Mesendoderm (in vitro differentiated cells): ENCODE measurements at places on chromosomes 1 and 21.
A peak's percentile ranks its signal among the peaks of the same experiment; 100 is the strongest.

DNA sequence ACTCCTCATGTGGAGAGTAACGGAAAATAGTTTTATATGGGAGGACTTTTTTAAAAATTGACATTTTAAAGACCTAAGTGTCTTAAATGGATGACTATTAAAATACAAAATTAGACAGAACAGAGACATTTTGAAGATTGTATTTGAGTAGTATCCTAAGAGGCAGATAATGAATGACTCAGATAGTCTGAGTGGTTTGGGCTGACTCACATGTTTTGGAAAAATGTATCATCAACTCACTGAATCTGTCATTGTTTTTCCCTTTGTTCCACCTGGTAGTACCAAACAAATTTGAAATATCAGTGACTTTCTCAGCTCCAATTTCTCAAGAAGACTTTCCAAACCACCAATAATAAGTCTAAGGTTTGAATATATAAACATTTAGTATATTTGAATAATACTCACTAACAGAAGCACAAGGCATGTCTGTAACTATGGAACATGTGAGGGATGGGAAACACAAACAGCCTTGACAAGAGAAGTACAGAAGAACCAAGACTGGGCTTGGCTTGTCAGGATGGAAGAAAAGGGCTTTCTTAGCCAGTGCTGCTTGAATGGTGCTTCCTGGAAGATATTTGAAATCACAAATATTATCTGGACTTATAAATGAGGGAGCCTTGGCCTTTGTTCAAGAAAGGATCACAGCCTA, 90.6 kb downstream of the SGIP1 start:
- H3K27ac ChIP-seq: no peak overlapping the region
- no peak overlapping the region for H3K4me3 ChIP-seq
- no peak for DNase-seq

DNA sequence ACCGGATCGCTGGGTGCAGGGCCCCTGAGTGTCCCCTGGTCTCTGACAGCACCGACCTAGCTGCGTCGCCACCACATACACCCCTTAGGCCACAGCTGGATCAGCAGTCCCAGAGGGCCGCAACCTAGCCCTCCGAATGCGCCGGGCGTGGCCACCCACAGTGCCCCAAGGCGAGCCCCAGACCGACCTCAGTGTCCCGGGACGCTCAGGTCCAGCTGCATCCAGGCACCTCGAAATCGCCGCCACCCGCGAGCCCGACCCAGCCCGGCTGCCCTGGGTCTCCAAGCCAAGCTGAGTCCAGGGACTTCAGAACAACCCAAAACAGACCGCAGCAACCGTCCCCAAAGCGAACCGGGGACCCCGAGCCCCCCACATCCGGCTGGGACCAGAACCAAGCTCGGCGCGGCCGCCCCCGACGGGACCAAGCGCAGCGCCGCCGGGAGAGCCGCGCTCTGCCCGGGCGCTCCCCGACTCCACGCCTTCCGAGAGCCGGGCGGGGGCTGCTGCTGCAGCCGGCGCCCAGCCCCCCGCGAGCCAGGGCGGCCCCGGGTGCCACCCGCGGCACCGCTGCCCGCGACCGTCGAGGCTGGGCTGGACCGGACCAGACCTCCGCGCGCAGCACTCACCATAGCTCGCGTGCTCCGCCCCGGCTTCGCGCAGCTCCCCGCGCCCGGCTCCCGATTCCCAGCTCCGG, 54.6 kb upstream of the ECE1 start:
- no peak overlapping the region for H3K27ac ChIP-seq
- H3K36me3 ChIP-seq: no peaks in the 10 kb centered on the region
- H3K4me3 ChIP-seq: peak overlapping the region; percentile 10
- no peaks in the 10 kb centered on the region for H3K27me3 ChIP-seq
- no peaks in the 10 kb centered on the region for H3K4me1 ChIP-seq

GRCh38 chr1:2587071-2587859, 688 bp downstream of the PRXL2B start:
- H3K27me3 ChIP-seq: no peaks in the 10 kb centered on the region
- no peaks in the 10 kb centered on the region for H3K36me3 ChIP-seq
- DNase-seq: peak; percentile 34
- H3K4me1 ChIP-seq: no peaks in the 10 kb centered on the region

DNA sequence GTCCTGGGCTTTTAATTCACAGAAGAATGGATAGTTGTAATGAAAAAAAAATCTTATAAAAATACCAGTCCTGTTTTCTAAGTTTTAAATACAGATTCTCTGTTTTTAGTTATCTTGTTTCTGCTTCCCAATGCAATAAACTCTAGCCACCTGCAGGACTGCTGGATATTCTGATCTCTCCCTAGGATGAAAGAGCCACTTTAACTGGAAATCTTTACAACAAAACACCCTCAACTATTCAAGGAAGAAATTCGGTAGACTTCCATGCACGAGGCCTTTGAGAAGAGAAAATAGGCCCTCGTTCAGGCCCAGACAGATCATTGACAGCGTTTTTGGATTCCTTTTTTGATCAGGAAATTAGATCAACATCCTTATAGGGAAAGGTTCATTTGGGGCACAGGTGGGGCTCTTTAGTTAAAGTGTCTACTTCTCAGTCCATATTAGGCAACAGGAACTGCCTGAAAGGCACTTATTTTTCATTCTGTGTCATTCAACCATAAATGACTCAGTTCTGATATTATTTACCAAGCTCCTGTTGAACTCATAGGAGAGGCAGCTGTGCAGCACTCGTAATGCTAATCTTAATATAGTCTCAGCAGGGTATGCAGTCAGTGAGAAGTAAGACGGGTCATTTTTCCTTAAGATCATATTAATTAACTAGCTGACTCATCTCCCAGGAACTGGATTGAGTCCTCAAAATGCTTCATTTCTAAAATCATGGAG, 71.1 kb upstream of the ERRFI1 start:
- no peak for DNase-seq
- H3K4me1 ChIP-seq: no peaks in the 10 kb centered on the region
- H3K27ac ChIP-seq: no peak overlapping the region
- H3K4me3 ChIP-seq: no peak overlapping the region
- no peaks in the 10 kb centered on the region for H3K36me3 ChIP-seq
- no peaks in the 10 kb centered on the region for H3K27me3 ChIP-seq

GRCh38 chr1:101996825-101997465, at the start of gene OLFM3:
Gene OLFM3 (minus strand): TSS chr1:101996926.
- no peaks in the 10 kb centered on the region for H3K27me3 ChIP-seq
- H3K4me1 ChIP-seq: no peaks in the 10 kb centered on the region
- no peak within 1 kb of the TSS for H3K27ac ChIP-seq
- DNase-seq: peak; percentile 86

DNA sequence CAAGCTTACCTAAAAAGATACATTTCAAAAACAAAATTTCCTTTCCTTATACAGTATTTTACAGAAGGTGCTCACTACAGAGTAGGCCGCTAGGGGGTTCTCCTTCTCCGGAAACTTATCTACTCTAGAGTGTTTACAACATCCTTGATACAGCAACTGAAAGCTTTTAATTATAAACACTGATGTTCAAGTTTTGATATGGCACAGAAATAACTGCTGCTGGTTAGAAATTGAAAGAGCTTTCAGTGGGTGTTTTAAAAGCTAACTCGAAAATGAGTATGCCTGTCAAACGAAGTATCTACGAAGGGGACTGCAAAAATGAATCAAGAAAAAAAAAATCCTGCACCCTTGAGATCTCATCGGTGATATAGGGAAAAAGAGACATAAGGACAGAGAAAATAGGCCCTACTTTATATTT, 1.0 kb downstream of the YOD1 start:
- H3K36me3 ChIP-seq: peaks cover 3% of the 10 kb centered on the region
- peak overlapping the region; percentile 75 for H3K4me3 ChIP-seq
- no peaks in the 10 kb centered on the region for H3K27me3 ChIP-seq
- no peaks in the 10 kb centered on the region for H3K4me1 ChIP-seq
- H3K27ac ChIP-seq: peak overlapping the region; percentile 87
- DNase-seq: peak; percentile 63

DNA sequence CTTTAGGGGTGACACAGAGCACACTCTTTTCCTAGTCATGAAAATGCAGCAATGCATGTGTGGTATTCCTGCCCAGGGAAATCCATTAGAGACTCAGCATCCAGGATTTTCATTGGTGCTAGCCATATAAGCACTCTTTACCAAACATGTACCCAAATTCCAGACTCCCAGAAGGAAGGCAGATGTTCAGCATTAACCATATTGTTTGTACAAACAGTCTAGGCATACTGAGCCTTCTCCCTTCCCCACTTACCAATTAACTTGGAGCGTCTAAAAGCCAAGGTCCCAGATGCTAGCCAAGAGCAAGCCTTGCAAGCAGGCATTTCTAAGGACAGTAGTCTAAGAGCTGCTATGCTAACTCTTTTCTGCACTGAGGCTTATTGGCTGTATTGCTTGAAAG, 27.9 kb downstream of the ZBED6 start:
- no peak for DNase-seq
- no peaks in the 10 kb centered on the region for H3K4me1 ChIP-seq
- H3K36me3 ChIP-seq: peaks cover 6% of the 10 kb centered on the region
- H3K27ac ChIP-seq: no peak overlapping the region
- H3K4me3 ChIP-seq: no peak overlapping the region
- no peaks in the 10 kb centered on the region for H3K27me3 ChIP-seq

DNA sequence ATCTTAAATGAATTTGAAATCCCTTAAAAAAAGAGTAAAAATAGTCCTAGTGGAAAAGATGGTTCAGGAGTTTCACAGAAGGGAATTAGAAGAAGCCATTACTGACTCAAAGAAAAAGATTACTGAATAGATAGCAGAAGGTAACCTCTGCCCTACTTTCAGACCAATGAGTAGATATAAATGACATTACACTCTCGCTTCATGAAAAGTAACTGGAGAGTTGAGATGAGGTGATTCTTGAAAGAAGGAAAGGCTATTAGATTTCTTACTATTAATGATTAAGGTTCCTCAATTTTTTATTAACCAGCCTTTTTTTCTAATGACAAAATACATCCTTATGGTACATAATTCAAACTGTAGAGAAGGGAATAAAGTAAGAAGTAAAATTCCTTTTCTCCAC, 28.3 kb downstream of the CCN1 start:
- no peak overlapping the region for H3K4me3 ChIP-seq
- peaks cover 4% of the 10 kb centered on the region for H3K4me1 ChIP-seq
- no peaks in the 10 kb centered on the region for H3K27me3 ChIP-seq
- no peak for DNase-seq
- no peaks in the 10 kb centered on the region for H3K36me3 ChIP-seq

DNA sequence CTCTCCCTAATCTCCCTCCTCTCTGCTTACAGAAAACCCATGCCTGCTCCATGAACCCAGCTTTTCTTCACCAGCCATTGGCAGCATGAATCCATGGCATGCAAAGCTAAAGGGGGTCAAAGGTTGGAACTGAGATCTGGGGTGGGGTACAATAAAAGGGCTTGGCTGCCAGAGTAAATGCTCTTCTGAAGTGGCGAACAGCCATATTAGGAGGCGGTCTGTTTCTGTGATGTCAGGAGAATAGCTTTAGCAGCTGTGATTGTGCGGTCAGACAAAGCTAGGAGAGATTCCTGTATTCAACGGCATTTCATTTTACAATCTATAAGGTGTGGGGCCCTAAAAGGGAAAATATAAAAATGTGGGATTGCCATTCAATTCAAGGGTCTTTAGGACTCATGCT, 71.7 kb upstream of the TMPRSS2 start:
- no peak for DNase-seq
- H3K27me3 ChIP-seq: no peaks in the 10 kb centered on the region
- no peak overlapping the region for H3K4me3 ChIP-seq
- H3K27ac ChIP-seq: no peak overlapping the region

DNA sequence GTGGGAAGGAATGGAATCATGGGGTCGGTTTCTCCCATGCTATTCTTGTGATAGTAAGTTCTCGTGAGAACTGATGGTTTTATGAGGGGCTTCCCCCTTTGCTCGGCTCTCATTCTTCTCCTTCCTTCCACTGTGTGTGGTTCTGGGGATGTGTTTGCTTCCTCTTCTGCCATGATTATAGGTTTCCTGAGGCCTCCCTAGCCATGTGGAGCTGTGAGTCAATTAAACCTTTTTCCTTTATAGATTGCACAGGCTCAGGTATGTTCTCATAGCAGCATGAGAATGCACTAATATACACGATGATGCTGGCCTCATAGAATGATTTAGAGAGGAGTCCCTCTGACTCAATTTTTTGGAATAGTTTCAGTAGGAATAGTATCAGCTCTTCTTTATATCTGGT, 195.4 kb upstream of the IVNS1ABP start:
- H3K36me3 ChIP-seq: no peaks in the 10 kb centered on the region
- no peak for DNase-seq
- no peak overlapping the region for H3K4me3 ChIP-seq
- no peak overlapping the region for H3K27ac ChIP-seq
- no peaks in the 10 kb centered on the region for H3K27me3 ChIP-seq
- H3K4me1 ChIP-seq: no peaks in the 10 kb centered on the region

- peak; percentile 79 for DNase-seq
- no peak overlapping the region for H3K4me3 ChIP-seq
- H3K4me1 ChIP-seq: no peaks in the 10 kb centered on the region
- H3K27ac ChIP-seq: no peak overlapping the region
- H3K27me3 ChIP-seq: no peaks in the 10 kb centered on the region
- no peaks in the 10 kb centered on the region for H3K36me3 ChIP-seq
Measured at GRCh38 chr1:66176012-66176715, 357.8 kb upstream of the SGIP1 start.

- H3K27me3 ChIP-seq: no peaks in the 10 kb centered on the region
- no peak overlapping the region for H3K4me3 ChIP-seq
Measured at GRCh38 chr21:19048098-19048672, 644.6 kb upstream of the TMPRSS15 start.

DNA sequence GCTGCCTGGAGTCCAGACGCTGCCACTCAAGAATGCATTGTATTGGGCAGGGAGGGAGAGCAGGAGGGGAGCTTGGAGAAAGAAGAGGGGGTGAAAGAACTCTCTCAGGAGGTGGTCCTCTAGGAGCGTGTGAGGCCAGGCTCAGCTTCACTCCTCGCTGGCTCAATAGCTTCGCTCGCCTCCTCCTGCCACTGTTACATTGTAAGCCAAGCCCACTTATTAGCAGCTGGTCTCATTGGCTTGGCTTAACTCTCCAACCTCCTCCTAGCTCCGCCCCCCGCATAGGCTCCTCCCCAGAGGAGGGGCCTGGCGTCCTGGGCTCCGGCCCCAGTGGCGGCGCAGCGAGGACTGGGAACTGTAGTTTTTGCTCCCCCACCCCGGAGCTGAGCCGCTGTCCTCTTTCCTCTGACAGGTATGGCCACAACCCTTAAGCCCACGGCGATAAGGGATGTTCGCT, at the start of gene KCNN3:
KCNN3 (minus strand) TSS at position 167 of the 457 bp plus-strand sequence. CDS start 317 bp downstream, outside the sequence.
- peak; percentile 98 for DNase-seq
- H3K27ac ChIP-seq: no peak within 1 kb of the TSS
- H3K4me1 ChIP-seq: peaks cover 3% of the 10 kb centered on the region
- no peaks in the 10 kb centered on the region for H3K36me3 ChIP-seq
- H3K27me3 ChIP-seq: peaks cover 2% of the 10 kb centered on the region

DNA sequence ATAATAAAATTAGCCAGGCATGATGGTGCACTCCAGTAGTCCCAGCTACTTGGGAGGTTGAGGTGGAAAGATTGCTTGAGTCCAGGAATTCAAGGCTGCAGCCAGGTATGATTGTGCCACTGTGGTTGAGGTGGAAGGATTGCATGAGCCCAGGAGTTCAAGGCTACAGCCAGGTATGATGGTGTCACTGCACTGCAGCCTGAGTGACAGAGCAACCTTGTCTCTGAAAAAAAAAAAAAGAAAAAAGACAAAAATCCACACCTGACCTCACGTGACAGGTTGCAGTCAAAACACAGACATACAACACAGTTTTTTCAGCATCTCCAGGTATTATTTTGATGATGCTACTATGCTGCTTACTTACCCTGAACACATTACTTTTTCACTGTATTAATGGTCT, 4.3 kb upstream of the AK2 start:
- DNase-seq: no peak
- peaks cover 4% of the 10 kb centered on the region for H3K4me1 ChIP-seq
- H3K27ac ChIP-seq: no peak overlapping the region
- no peaks in the 10 kb centered on the region for H3K27me3 ChIP-seq
- no peaks in the 10 kb centered on the region for H3K36me3 ChIP-seq
